Activated CD8-positive, alpha-beta T cell treated with anti-CD3 and anti-CD28 coated beads, Interleukin-2, amount 10 ng/mL, durations not matched to agents 7 days and 5 days (primary cell): ENCODE measurements at places on chromosomes 2 and 18.
A peak's percentile ranks its signal among the peaks of the same experiment; 100 is the strongest.

DNA sequence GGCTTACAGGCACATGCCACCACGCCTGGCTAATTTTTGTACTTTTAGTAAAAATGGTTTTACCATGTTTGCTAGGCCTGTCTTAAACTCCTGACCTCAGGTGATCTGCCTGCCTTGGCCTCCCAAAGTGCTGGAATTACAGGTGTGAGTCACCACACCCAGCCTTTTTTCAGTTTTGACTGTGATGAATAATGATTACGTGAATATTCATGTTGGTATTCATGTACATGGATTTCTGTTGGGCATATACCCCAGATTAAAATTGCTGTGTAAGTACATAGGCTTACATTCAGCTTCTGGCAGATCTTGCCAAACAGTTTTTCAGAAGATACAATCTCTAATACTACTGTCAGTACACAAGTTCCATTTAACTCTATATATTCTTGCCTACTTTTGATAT is 20.9 kb downstream of the SLC39A10 start:
- DNase-seq = no peak

DNA sequence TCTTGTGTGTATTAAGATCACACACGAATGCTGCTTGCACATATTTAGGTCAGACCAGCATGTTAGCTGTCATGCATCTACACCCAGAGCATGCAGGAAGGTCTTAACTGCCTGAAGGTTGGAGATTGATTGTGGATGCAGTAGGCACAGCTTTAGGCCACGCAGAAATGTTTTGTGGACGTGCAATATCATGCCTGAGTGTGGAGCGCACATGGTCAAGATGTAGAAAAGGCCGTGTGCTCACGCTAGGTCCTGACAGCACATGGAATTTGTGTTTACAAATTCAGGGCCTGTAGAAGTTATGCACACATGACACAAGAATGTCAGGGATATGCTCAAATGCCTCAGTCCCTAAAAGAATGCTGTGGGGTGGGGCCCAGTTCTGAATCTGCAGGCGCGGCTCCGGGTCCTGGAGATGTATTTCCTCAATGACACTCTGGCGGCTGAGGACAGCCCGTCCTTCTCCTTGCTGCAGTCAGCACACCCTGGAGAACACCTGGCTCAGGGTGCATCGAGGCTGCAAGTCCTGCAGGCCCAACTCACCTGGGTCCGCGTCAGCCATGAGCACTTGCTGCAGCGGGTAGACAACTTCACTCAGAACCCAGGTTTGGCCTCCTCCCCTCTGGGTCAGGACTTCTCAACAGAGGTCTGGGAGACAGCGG is 27.9 kb downstream of the MARCO start:
- no peak for DNase-seq

DNA sequence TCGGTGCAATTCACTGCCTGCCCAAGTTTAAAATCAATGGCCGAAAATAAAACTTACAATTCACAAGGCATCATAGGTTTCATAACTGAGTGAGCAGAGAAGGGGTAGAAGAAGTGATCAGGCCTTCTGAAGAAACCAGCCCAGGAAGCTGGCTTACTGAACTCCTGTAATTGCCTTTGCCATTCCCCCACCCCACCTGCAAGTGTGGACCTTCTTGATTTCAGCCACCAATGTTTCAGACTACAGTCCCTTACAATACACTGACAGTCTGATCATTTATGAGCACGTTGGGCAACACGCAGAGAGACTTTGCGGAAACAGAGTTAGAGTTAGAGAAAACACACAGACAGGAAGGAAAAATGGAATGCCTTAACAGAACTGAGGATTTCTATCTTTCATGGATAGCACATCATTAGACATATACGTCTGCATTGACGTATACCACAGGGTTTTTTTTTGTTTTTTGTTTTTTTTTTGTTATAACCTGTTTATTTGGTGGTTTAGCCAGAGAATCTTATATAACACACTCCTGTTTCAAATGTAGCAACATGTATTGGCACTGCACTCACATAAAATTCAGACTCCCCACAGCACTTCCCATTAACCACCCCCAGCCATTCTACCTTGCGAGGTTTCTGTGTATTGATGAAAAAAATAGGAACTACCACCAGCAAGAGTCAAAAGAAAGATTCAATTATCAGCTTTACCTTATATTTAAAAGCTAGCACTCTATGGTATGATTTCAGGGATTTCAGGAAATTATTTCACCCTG is 126.4 kb downstream of the CACNB4 start:
- no peak for DNase-seq

DNA sequence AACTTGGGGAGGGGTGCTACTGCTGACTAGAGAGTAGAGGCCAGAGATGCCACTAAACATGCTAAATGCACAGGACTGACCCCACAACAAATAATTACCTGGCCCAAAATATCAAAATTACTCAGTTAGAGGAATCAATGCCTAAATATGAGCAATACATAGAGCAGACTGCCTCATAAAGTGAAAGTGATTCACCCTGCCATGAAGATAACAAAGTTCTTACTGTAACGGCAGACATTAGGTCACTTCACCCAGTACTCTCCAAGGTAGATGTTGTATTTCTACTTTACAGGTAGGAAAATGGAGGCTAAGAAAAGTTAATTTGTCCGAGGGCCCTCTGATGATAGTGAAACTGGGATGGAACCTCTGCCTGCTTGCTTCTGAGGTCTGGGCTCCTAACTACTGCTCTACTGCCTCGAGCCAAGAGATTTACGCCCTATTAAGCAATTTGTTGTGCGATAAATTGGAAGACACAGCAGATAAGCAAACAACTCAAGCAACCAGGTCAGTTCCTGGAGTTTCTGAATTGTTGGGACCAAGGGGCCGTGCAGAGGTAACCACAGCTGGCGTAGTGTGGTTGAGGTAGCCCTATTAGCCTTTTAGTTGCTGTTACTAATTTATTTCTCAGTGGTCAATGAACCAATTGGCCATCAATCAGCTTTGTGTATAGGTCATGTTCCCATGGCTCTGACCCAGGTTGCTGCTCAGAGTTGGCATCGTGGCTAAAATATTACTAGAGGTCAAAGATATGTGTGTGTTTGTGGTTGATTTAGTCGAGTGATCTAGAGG is 4.8 kb downstream of the DHRS9 start:
- no peak for DNase-seq

- no peak for DNase-seq
Measured at GRCh38 chr2:76312236-76312635, 601.5 kb upstream of the GCFC2 start.

GRCh38 chr2:47033102-47033880 is 117.7 kb upstream of the MCFD2 start:
- no peak for DNase-seq

- no peak for DNase-seq
Measured at GRCh38 chr2:169895294-169895985, 68.2 kb downstream of the UBR3 start.

DNA sequence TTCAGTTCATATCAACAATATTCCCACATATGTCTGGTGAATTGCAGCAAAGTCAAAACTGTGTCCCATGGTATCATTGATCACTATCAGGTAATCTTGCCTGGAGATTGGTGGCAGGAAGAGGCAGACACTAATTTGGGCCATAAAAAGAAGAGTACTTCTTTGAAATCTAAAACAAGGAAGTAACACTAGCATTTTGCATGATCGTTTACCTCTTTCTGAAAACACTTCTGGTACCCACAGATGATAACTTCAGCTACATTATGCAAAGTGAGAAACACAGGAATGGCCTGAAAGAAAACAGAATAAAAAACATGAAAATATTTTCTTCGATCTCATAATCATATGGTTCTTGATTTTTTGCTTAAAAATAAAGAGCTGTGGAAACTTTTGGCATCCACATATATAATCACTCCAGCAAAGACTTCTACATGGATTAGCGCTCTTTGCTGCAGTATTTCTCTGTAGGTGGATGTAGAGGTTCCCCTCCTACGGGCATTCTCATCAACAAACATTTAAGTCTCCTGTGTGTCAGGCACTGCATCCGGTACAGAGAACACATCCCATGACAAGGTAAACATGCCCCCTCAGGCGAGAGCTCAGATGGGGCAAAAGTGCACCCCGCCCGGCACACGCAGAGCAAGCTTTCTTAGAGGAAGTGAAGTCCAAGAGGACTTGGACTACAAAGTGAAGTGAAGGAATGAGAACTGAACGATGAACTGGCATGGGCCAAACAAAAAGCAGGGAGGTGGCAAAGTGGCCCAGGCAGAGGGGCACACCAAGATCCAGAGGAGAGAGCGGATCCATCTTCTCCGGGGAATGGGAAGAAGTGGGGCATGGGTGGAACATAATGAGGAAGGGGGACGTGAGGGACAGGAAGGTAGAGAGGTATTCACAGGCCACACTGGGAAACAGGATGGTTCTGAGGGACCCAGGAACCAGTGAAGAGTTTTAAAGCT is 68.0 kb upstream of the RIOK3 start:
- no peak for DNase-seq

DNA sequence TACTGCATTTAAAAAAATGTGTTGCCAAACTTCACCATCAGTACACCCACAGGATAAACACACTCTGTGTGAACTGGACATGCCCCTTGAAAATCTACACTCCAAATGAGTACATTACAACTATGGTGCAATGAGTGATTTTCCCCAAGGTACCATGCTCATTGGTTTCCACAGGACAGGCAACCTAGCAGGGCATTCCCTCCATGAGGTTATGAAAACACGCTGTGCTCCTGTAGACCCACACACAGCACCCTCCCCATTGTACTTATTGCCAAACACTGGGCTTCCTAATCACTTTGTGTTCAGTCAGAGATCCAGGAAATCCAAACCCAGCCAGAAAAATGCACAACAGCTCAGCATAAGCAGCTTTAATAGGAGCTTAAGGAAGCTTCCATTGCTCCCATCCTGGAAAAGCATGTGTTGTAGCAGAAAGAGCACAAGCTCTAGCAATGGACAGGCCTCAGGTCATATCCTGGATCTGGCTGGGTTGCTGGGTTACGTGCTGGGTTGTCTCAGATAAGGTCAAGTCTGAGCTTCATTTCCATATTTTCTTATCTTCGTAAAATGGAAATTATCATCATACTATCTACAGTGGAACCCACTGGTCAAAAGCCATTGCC is 20.8 kb upstream of the ATIC start:
- no peak for DNase-seq

GRCh38 chr18:36153203-36153602 is 23.5 kb downstream of the ELP2 start:
- DNase-seq = no peak

GRCh38 chr18:47775961-47776360 is 154.5 kb downstream of the SMAD2 start:
- no peak for DNase-seq

DNA sequence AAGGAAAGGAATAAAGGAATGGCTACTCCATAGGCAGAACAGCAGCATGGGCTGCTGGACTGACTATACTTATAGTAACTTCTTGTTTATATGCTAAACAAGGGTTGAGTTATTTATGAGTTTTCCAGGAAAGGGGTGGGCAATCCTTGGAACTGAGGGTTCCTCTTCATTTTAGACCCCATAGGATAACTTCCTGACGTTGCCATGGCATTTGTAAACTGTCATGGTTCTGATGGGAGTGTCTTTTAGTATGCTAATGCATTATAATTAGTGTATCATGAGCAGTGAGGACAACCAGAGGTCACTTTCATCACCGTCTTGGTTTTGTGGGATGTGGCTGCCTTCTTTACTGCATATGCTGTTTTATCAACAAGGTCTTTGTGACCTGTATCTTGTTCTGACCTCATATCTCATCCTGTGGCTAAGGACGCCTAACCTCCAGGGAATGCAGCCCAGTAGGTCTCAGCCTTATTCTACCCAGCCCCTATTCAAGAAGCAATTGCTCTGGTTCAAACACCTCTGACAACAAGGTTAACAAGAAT is 98.6 kb upstream of the CABLES1 start:
- DNase-seq = no peak

DNA sequence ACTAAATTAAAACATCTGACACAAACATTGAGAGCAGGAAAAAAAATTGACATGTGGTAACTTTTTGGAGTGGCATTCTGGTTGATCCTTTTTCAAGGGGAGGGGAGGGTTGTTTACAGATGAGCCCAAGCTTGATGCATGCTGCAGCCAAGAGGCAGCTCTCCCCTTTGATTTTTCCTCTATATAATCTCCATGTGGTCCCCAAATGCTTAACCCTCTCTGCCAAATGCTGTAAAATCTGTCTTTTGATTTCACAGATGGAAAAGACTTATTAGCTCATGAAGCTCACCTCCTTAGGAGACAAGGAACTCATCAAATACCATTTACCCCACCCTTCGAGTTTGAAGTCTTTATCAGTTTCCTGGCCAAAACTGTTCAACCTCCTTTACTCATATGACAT is 623.0 kb downstream of the NRXN1 start:
- no peak for DNase-seq

- no peak for DNase-seq
Measured at GRCh38 chr2:47249157-47249900, 94.2 kb upstream of the STPG4 start.

DNA sequence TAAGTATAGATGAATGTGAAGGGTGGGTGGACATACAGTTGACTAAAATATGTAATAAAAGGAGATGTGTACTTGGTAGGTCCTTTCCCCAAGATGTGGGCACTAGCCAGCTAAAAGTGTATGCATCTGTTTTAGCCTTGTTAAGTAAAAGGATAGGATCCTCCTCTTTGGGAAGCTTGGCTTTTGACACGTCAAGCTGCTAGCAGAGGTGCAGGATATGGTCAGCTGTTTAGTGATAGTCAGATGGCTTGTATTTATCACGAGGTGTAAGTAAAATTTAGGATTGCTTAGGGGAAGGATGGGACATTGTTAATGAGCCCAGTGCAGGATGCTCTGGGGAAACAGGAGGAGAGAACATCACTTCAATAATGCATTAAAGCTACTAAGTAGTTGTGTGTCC is 1.5 kb downstream of the MFSD6 start:
- no peak for DNase-seq

- DNase-seq = peak; percentile 92
Measured at GRCh38 chr18:49898421-49898820, 85.1 kb upstream of the ACAA2 start.

DNA sequence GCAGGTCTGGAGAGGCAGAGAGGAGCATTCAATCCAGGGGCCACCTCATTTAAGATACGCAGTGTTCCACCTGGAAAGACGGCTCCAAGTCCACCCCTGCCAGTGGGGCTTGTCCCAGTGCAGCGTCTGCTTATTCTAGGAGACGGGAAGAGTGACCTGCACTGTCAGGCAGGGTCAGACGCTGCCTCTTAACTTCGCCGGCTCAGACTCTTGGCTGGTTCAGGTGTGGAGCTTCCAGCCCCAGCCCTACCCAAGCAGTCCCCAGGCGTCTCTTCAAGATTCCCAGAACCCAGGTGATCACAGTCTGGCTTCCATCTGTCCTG is 208.5 kb downstream of the TFCP2L1 start:
- DNase-seq = no peak

DNA sequence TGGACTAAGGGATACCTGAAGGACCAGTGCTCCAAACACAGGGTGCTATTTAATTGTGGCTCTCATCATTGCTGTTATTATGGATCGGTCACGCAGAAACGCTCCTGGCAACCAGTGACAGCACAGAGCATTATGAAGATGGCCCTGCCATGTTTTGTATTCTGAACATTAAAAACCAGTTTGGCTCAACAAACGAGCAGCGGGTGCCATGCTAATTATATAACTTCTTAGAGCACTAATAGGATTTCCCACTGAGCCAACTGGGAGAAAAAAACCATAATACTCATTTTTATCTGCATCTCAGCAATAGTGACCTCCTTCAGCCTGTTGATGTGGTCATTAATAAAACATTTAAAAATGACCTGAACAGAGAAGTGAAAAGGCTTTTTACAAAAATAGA is 212.8 kb downstream of the STK39 start:
- DNase-seq = no peak

GRCh38 chr2:43372416-43373081 is 146.1 kb upstream of the ZFP36L2 start:
- no peak for DNase-seq
